ENCODE measurements at places on chromosomes 7 and 10.
A peak's percentile ranks its signal among the peaks of the same experiment; 100 is the strongest.

- DNase-seq = no peak
Observed at GRCh38 chr7:151274936-151275812, 26.7 kb upstream of the SMARCD3 start.

- no peak for DNase-seq
Observed at GRCh38 chr7:46411236-46411635, 490.2 kb upstream of the IGFBP3 start.

- DNase-seq = no peak
Observed at GRCh38 chr7:40507166-40507565, 372.4 kb downstream of the SUGCT start.

DNA sequence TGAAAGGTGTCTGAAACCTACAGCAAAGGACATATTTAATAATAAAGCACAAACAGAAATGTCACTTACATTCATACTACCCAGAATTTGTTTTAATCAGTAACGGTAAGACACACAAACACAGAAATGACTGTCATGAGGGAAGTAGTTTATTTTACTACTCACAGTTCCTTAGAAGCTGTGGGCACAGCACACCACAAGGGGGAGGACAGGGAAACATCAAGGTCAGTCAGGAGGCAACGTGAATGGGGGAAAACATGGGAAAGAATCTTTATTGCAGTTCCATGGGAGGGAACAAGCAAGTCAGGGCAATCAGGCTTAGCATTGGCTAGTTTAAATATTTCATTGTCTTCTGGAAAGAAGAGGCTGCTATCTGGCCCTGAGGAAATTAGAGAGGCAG, 123.8 kb upstream of the PDSS1 start:
- DNase-seq = no peak

GRCh38 chr10:29508554-29509244, 126.1 kb downstream of the SVIL start:
- no peak for DNase-seq

- no peak for DNase-seq
Observed at GRCh38 chr10:51342381-51342780, 268.1 kb downstream of the PRKG1 start.

- DNase-seq = no peak
Observed at GRCh38 chr10:110168601-110169481, 38.6 kb upstream of the MXI1 start.

- no peak for DNase-seq
Observed at GRCh38 chr10:2619916-2620315, 447.4 kb upstream of the PFKP start.

DNA sequence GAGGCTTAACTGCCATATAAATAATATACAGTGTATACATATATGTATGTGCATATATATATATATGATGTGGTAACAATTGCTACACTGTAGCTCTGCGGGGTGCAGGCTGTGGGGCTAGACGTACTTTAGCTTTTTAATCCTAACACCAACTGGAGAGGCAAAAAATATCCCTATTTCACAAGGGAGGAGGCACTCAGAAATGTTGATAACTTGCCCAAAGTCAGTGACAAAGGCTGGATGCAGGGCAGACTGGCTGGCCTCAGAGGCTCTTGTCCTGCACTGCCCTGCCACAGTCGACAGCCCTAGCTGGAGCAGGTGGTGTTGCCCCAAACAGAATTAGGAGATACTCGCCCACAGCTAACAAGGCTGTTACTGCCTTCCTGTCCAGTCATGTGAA, 1.5 kb upstream of the RELN start:
- peak; percentile 10 for DNase-seq

DNA sequence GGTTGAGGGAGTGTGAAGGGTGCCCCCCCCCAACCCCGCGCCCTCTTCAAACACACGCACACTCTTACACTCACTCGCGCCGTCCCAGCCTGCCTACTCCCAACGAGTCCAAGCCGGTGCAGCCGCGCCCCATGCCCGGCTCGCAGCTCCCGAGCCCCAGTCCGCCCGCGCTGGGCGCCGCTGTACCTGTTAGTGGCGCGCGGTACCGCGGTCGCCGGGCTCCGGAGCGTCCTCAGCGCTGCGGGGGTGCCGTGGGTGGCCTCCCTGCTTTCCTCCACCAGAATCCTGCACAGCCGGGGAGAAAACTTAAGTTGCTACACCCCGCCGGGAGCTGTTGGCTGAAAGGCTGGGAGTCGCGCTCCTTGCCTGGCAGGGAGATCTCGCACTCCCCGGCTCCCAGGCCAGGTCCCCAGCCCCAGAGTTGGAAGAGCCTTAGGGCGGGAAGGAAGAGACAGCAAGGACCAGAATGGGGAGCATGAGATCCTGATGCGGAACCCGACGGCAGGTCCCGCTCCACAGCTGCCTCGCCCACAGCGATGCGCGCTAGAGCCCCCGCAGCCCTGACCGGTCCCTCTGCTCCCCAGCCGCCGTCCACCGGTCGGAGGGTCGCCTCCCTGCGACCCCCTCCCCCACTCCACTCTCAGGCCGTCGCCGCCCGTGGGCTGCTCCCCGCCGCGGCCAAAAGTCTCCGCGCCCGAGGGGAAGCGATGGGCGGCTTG, 863 bp downstream of the ST8SIA6 start:
- peak; percentile 80 for DNase-seq

GRCh38 chr7:106844279-106844997, 20.6 kb upstream of the PIK3CG start:
- no peak for DNase-seq

- DNase-seq = no peak
Observed at GRCh38 chr7:157567666-157568065, 230.9 kb downstream of the DNAJB6 start.

- DNase-seq = no peak
Observed at GRCh38 chr10:18582803-18583202, 68.6 kb downstream of the NSUN6 start.

- DNase-seq = no peak
Observed at GRCh38 chr10:84054743-84055142, 84.6 kb upstream of the GHITM start.

DNA sequence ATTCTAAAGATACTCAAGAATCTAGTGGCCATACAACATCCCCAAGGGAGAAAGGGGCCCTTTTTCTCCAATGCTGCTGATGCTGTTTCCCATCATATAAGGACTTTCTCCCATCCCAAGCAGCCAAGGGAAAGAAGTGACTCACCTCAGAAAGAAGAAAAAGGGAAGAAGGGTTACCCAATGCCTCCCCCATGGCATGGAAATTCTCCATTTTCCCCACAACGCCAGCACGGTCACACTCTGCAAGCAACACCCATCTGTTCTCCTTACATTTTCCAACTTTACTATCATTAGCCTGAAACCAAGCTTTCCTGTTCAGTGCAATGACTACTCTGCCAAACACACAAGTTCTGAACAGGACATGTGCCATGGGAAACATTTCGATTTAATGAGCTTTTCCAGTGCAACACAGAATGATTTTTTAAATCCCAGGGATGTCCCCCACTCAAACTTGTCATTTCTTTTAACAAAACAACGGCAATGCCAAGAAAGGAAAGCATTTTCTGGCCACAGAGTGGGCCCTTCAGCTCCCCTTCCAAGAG, 67.9 kb downstream of the PTPRN2 start:
- no peak for DNase-seq

GRCh38 chr7:16754856-16755317, 1.3 kb downstream of the TSPAN13 start:
- DNase-seq = no peak

- DNase-seq = no peak
Observed at GRCh38 chr7:105206985-105207384, 181.7 kb downstream of the SRPK2 start.

GRCh38 chr10:91200314-91201212, 19.9 kb upstream of the PCGF5 start:
- DNase-seq = no peak

DNA sequence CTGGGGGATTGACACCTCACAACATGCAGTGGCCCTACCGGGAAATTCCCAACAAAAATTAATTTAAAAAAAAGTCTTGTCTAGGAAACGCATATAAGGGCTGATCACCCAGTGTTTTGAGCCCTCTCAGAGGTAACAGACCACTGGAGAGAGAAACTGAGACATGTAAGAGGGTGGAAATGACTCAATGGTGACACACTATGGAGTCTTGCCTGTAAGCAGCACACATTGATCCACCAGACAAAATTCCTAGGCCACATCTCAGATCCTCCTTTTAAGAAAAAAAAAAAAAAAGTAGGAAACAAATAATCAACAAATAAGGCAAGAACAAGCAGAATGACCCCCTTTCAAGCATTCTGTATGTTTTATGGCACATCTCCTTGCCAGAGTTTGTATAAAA, 296.2 kb downstream of the MAGI2 start:
- no peak for DNase-seq

GRCh38 chr10:114957122-114957521, 19.1 kb downstream of the TRUB1 start:
- DNase-seq = no peak

- no peak for DNase-seq
Observed at GRCh38 chr7:88835147-88835728, 39.7 kb upstream of the TEX47 start.

DNA sequence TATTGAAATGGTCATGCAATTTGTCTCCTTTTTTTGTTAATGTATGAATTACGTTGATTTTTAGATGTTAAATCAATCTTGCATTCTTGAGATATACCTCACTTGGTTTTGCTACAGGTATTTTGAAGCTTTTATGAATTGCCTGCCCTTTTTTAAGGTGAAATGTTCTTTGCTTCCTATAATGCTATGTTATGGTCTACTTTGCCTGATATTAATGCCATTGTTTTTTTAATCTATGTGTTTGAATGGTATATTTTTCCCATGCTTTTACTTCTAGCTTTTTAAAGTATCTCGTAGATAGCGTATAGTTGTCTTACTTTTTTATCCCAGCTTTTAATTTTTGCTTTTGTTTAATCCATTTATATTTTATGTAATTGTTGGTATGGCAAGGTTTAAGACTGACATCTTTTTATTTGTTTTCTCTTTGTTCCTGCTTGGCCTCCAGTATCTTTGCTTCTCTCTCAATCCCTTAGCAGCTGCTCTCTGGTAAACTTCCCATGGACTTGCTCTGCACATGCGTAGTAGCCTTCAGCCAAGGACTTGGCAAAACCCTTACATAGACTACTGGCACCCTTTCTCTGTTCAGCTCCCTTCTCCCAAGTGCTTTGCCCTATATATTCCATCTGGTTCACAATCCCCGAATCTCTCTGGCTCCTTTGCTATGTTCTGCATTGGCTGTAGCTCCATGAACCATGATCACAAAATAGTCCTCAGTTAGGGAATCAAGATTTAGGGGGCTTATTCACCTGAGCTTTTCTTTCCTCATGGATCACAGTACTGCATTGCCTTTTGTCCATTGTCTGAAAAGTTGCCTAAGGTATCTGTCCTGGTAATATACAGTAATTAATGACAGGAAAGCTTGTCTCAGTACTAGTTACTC, 8.4 kb downstream of the TRIM24 start:
- no peak for DNase-seq

- no peak for DNase-seq
Observed at GRCh38 chr7:39099146-39099545, 121.4 kb downstream of the POU6F2 start.

GRCh38 chr7:73520673-73521635, 1.1 kb downstream of the BAZ1B start:
- DNase-seq = peak; percentile 17

DNA sequence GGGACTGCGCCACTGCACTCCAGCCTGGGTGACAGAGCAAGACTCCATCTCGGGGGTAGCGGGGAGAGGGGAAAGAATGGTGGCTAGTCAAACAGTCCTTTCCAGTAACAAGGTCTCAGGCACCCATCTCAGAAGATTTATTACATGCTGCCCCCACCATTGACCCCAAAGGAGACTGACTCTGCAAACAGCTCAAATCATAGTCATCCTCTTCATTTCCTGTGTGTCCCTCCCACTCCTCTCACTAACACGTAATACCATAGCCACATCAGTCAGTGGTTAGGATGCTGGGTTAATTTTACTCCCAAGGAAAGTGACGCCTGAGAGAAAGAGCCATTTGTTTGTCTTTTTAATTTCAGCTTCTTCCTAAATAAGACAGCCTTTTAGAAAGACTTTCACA, 56.6 kb upstream of the BET1 start:
- DNase-seq = peak; percentile 36

DNA sequence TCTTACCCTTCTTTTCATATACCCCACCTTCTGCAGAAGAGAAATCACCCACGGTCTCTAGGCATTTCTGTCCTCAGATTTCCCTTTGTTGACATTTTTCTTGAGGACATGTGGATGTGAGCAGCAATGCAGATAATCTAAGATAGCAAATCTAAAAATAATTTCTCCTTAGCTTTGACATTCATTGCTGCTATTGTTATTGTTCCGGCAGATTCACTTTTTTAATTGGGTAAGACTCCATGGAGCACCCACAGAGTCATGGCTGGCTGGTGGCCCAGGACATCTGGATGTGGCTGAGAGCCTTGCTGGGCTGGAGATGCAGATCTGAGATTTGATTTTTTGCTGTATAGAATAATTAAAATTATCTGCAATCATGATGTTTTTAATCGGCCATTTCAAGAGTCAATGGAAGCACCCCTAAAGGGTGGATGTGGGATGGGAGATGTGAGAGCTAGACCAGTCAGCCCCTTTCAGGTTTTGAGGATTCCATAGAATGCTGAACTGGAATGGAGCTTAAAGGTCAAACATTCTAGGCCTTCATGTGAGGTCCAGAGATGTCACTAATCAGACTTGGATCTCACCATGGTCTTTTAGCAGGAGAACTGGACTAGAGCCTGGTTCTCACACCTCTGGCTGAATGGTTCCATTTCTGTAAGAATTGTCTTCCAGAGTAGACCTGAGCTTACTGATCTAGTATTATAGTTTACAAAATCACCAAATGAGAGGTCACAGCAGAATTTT, 37.5 kb downstream of the TAS2R41 start:
- no peak for DNase-seq

- no peak for DNase-seq
Observed at GRCh38 chr10:52632591-52632990, 140.0 kb downstream of the MBL2 start.

- DNase-seq = no peak
Observed at GRCh38 chr10:98399784-98400183, 15.2 kb downstream of the PYROXD2 start.

GRCh38 chr7:139875821-139876241, 46.8 kb downstream of the TBXAS1 start:
- DNase-seq = peak; percentile 6

DNA sequence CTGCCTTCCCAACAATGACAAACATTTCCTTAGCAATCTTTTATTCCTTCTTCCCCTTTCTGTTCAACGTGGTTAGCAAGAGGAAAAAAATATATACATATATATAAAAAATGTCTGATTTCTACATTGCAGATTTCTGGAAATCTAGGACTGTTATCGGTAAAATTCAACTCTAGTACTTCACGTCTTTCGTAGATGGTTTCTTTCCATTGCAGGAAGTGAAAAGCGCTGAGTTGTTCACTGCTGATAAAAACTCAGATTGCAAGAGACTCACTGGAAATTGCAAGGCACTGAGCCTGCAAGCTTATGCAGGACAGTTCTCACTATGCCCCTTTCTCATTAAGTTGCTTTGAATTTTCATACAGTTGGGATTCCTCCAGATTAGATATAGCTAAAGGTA, 23.9 kb downstream of the KIN start:
- DNase-seq = no peak
